ENCODE measurements at places on chromosomes 12 and 14.

DNA sequence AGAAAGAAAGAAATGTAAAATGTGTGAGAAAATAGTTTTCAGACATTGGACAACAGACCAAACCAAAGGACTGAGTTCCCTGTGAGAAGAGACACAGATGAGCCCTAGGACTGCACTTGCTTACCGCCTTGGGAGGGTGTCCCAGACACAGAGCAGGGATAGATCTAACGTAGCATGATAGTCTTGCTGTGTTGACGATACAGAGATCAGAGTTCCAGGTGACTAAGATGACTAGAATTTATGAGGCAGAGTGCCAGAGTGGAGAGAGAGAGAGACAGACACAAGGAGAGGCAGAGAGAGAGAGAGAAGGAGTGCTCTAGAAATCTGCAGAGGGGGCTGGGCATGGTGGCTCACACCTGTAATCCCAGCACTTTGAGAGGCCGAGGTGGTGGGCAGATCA is 148.2 kb upstream of the LMNTD1 start:
- no peak for DNase-seq

- no peak for DNase-seq
Measured at GRCh38 chr12:100324498-100324897, 32.4 kb upstream of the SLC17A8 start.

DNA sequence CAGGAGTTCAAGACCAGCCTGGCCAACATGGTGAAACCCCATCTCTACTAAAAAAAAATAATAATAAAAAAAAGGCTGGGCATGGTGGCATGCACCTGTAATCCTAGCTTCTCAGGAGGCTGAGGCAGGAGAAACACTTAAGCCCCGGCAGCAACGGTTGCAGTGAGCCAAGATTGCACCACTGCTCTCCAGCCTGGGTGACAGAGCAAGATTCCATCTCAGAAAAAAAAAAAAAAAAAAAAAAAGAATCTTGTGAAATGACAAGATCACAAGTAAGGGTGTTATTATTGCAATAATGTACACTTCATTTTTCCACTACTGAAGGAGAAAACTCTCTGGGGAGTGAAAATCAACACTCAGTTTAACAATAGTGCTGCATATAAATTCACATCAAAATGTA is 8.8 kb upstream of the PTGR2 start:
- no peak for DNase-seq

- no peak for DNase-seq
Measured at GRCh38 chr12:106981788-106982187, 5.2 kb downstream of the MTERF2 start.

DNA sequence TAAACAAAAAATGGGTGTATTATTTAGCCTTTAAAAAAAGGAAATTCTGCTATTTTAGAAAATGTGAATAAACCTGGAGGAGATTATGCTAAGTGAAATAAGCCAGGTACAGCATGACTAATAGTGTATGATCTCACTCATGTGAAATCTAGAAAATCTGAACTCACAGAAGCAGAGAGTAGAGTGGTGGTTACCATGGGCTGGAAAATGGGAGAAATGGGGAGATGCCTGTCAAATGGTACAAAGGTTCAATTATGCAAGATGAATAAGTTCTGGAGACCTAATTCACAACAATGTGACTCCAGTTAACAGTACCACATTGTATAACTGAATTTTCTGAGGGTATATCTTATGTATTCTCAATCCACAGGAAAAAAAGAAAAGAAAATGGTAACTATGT is 17.4 kb upstream of the LEMD3 start:
- no peak for DNase-seq

GRCh38 chr12:114952573-114953271 is 268.7 kb upstream of the TBX3 start:
- no peak for DNase-seq

DNA sequence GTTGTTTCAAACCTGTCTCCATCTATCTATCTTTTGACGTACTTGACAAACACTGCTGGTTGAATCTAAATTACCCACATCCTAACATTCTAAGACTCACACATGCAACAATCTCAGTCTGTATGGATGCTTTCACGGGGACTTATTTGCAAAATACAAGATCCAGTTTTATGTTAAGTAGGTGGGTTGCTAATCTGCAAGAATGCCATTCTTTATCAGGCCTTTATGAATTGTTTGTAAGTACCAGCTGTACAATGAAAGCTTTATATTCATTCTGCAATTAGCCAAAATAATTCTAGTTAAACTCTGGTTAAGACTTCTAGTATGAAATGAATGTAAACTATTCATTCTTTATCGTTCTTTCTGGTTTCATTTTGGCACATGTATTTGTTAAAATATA is 135.1 kb downstream of the NAV3 start:
- no peak for DNase-seq

- DNase-seq, result no peak
Measured at GRCh38 chr14:66105815-66106214, 380.4 kb upstream of the CCDC196 start.

DNA sequence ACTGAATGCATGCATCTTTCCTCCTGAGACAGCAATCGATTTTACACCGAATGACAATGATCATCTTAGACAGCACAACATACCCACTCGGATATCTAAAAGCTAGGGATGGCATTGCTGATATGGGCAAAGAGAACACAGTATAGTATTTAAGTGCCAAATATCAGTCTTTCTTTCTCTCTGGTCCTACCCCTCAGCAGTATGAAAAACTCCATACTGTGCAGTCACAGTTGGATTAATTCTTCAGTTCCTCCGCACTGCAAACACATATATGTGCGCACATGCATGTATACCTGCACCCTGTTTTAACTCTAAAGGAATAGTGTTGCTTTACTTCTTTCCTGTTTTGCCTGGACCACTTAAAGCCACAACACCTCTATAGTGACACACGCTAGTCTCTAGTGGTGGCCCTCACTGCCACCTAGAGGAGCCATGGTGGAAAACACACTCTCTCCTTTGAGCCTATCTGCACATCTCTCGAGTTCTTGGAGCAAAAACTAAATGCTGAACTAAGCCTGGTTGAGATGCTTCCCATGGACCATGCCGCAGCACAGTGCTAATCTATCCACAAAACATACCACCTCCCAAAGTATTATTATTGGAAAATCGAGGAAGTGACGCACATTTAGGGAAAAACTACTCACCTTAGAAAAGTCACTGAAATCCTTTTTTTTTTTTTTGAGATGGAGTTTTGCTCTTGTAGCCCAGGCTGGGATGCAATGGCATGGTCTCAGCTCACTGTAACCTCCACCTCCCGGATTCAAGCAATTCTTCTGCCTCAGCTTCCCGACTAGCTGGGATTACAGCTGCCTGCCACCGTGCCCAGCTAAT is 11.9 kb downstream of the TMEM52B start:
- DNase-seq, result no peak

DNA sequence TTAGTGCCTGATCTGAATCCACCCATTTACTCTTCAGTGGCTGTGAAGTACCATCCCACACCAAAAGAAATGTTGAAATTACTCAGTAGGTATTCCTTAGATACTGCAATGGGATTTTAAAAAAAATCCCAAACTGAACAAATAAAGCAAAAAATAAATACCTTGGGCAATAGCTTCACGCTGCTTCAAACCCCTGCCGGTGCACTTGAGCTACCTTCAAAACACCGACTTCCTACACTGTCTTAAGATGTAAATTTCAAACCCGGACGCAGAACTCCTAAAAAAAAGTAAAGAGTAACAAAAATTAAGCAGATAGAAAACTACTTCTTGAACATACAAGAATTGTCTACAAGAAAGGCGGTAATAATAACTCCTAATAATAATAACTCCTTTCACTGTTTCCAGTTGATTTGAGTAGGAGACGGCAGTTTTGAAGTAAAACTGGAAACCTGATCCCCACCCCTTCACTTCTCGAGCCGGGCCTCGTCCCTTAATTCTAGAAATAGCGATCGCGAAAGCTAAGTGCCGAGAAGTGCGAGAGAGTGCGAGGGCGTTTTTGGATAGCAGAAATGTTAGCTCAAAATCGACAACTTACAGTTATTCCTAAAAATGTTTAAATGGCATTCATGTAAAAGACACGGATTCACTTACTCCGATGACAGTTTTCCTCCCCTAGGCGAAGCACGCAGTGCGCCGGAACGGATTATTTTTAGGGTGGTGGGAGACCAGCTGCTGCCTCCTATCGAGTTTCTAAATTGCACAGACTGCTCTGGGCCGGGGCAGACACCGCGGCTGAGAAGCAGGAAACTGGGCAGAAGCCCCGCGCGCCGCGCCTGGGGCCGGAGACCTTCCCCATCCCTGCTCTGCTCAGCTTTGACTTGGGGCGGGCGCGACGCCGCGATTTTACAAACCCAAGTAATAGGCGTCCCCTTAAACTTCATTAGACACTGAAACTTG is at the start of gene ABCC9:
Gene ABCC9, minus strand, starts transcription at position 878 of the 957 bp plus-strand sequence. CDS start 4,752 bp downstream, outside the sequence.
- DNase-seq, result no peak

GRCh38 chr14:24851837-24852236 is 198.1 kb downstream of the STXBP6 start:
- no peak for DNase-seq

GRCh38 chr14:102362084-102362483 is 606 bp downstream of the CINP start:
- peak; percentile 8 for DNase-seq

DNA sequence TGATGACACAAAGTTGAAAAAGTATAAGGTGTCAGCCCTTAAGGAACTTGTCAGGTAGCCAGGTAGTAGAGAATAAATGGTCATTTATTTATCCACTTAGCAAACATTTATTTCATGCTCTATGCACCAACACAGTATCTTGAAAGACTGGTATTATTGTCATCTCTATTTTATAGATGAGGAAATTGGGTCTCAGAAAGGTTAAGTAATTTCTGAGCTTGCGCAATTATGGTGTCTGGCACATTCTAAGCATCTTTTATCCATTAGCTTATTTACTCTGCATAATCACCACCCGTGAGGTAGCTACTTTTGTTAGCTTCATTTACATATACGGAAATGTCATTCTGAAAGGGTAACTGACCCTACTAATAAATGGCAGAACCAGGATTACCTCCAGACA is 2.5 kb upstream of the UTP20 start:
- DNase-seq, result no peak

- no peak for DNase-seq
Measured at GRCh38 chr14:23104591-23105347, at the start of gene CIROP. TSS of gene CIROP (minus strand) at chr14:23104989. CDS start at chr14:23104920, 69 bp downstream.

DNA sequence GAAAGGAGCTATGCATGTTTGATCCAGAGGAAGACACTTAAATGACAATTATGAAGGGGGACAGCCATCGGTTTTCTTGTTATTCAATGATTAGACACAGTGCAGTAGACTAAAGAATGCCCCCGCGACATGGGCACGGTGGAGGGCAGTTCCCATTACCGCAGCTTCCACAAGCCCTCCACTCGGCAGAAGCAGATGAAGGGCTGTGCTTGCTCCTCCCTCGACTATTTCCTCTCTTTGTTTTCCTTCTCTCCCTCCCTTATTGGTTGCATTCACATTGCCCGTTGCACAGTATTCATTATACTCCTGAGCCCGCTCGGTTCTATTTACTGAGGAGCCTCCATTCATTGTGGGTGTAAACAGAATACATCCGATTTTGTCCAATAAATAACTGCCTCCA is 138.8 kb upstream of the RASSF8 start:
- DNase-seq, result no peak

GRCh38 chr14:61213920-61214319 is 67.2 kb downstream of the TMEM30B start:
- DNase-seq, result no peak

DNA sequence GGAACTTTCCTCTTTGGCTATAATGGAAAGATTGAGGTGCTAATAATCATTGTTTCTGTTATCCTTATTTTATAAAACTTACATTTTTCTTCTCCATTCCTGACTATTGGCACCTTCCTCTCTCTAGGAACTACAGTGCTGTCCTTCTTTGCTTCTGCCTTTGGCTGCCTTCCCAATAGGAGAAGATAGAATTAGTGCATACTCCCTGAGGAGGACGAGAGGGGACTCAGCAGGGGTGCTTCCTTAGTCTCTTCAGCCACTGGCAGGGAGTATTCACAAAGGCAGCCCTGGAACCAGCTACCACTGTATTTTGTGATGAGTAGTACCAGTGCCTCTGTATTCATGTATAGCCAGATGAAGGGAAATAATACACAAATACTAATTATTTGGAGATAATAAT is 208.5 kb downstream of the FOXG1 start:
- DNase-seq, result no peak

- DNase-seq, result no peak
Measured at GRCh38 chr14:59687663-59688062, 111.1 kb upstream of the CCDC175 start.

GRCh38 chr12:1870998-1871917 is 47.2 kb downstream of the CACNA2D4 start:
- no peak for DNase-seq

GRCh38 chr12:27163894-27164293 is 80.2 kb upstream of the STK38L start:
- no peak for DNase-seq

GRCh38 chr12:132886529-132887477 is 602 bp downstream of the CHFR start:
- DNase-seq, result no peak

DNA sequence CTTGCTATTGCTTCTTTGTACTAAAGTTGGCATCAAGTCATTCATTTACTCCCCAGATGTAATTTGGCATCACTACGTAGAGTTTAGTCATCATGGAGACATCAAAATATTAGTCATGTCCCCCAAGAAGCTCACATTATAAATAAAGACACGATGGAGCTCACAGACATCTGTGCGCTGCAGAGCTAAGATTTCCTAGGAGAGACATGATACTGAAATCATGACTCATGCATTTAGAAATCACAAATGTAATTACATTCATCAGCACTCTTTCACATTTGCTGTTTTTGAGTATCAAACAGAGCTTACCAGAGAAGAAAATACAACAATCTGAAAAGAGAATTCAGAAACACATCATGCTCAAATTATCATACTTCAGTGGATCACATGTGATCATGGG is 169.8 kb downstream of the LRIG3 start:
- no peak for DNase-seq

- DNase-seq, result no peak
Measured at GRCh38 chr12:100574187-100575074, 947 bp downstream of the GAS2L3 start.

- DNase-seq, result no peak
Measured at GRCh38 chr14:51697848-51698247, 46.1 kb downstream of the FRMD6 start.

- DNase-seq, result no peak
Measured at GRCh38 chr12:53951577-53952334, 2.9 kb upstream of the HOXC12 start.

DNA sequence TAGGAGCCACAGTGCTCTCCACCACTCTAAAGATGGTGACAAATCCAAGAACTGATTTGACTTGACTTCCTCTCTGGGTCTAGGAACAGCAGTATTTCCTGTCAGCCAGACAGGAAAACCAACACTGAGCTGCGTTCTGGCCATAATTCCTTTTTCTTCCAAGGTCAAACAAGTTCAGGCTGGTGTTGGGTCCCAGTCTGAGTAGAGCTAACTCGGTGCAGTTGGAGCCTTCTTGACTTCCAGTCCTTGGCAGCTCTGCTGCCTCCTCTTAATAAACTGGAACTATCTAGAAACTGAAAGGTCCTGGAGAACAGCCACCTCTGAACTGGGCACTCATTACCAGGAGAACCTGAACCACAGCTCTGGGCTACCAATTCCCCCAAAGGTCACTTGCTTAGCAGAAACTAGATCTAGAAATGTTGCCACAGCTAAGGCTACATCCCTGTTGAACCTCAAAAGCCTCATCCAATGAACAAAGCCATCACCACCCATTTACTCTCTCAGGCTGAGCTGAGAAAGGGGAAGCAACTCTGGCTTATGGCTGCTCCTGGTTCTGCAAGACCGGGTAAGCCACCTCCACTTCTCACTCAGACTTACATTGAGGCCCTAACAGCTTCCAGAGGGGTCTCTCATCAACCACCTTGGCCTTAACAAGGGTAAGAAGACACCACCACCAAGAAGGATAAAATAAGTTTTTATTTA is 27.7 kb downstream of the MAX start:
- no peak for DNase-seq

- DNase-seq, result no peak
Measured at GRCh38 chr12:111445726-111446581, 40.2 kb downstream of the SH2B3 start.

Data from stimulated activated CD4-positive, alpha-beta T cell treated with anti-CD3 and anti-CD28 coated beads, TNF-alpha, amount 100 ng/mL, for 1 hour (primary cell).